ENCODE measurements at places on chromosomes 4 and X.

DNA sequence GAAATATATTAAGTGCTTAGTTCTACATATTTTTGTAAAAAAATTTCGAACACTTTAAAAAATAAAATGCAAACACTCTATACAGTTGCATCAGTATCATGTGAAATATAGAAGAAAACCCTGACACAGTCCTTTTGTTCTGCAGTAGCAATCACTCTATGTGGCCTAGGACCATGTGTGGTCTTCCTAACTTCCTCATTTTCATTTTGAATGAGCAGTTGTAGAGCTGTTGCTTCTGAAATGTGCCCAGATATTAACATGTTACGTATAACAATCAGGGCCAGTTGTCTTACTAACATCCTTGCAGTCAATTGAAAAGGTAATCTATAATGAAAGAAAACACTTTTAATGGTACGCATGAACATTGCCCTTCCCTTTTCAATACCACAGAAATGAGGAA is 107.9 kb downstream of the ZNF827 start:
- no peak for DNase-seq

DNA sequence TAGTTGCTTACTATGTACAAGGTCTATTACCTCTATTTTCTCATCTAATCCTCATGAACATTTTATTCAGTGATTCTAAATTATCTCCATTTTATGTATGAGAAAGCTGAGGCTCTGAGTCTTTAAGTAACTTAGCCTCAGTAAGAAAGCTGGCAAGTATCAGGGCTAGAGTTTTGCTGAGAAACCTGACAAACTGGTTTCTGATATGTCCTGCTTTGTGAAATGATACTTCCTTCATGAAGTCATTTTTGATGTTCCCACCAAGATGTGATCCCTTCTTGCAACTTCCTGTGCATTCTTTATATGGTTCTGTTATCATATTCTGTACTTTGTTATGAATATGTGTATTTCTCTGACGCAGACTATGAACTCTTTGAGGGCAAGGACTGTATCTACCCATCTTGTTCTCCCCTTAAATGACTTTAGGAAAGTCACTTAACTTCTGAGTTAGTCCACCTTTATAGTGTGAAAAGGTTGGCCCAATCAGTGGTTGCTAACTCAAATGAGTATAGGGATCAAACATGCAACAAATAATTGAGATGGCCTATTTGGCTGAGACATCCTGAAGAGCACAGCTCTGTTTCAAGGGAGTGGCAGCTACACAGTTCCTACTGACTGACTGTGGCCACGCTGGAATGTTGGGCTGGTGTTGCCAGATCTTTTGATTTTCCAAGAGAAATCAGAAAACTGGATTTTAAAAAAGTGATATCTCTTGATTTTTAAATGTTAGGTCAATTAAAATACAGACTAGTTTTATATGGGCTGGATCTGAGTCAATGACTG is 127.9 kb upstream of the AMOT start:
- DNase-seq = no peak

- peak; percentile 23 for DNase-seq
Measured at GRCh38 chr4:35364321-35364870, 879.9 kb downstream of the ARAP2 start.

DNA sequence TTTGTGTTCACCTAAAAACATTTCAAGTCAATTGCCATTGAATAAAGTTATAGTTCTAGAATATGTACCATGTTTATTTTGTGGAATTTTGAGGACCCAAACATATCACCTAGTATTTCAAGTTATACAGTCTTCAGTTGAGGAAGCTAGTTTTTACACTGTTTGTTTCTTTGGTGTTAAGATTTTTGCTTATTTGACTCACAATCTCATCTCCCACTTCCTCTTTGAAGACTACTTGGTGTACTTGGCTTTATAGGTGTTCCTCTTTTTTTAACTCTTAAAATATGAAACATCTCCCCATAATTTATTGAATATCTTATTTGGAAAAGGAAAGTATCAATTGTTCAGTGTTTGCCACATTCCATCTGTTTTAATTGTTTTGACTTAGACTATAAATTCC is 675.4 kb downstream of the RAPGEF2 start:
- no peak for DNase-seq

DNA sequence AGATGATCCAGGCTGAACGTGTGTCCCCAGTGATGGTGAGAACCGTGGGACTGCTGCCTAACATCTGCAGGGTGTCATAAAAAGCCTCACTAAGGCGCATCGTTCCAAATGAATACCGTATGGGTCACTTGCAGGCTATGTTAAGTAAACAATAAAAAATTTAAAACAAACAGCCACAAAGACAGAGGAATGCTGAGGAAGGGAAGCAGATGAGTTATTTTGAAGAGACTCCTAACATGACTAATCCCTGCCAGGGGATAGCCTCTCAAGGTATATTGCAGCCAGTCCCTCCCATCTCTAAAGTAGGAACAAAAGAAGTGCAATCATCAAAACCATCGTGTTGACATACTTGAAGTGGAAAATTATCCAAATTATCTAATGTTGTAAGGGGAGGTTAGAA is 83.8 kb downstream of the UNC5C start:
- peak; percentile 63 for DNase-seq

- DNase-seq = peak; percentile 11
Measured at GRCh38 chrX:14927401-14927800, 54.2 kb downstream of the MOSPD2 start.

DNA sequence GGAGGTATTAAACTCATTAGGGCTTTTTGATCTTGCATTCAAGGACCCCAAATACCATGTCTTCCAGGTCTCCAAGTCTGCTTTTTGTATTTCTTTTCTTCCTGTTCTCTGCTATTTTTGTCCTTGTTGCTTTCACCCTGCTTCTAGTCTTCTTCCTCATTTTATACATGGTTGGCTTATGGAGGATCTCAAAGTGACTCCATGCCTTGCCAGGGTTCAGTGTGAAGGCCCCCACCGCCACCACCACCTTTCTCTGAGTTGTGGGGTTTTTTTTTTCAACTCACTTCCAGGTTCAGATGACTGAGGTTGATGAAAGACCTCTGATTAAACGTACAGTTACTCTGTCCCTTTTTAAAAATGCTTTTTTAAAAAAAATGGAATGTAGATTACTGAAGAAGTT is 96.3 kb downstream of the MAML3 start:
- no peak for DNase-seq

GRCh38 chrX:44227991-44228390 is 115.5 kb downstream of the EFHC2 start:
- no peak for DNase-seq

- no peak for DNase-seq
Measured at GRCh38 chrX:2351999-2352995, 148.5 kb downstream of the DHRSX start.

DNA sequence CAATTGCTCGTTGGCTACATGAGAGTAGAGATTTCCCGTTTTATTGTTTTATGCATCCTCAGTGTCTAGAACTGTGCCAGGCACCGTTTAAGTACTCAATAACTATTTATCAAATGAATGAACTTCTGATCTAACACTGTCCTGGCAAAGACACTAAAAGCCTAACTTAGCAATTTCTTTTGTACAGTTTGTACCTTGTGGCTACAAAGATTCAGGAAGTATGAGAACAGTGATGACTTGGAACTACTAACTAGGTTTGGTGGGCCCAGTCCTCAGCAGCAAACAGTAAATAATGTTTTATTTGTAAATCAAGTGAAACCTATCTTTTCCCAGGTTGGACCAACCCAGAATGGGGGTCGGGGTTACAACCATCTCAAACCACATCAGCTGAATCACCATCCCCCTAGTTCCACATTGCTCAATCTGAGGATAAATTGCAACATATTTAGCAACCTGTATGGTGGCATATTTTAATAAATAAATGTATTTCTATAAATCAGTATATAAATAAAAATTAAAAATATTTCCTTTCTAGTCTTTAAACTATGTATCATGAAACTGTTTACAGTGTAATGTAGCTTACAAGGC is 12.3 kb upstream of the SCRG1 start:
- no peak for DNase-seq

DNA sequence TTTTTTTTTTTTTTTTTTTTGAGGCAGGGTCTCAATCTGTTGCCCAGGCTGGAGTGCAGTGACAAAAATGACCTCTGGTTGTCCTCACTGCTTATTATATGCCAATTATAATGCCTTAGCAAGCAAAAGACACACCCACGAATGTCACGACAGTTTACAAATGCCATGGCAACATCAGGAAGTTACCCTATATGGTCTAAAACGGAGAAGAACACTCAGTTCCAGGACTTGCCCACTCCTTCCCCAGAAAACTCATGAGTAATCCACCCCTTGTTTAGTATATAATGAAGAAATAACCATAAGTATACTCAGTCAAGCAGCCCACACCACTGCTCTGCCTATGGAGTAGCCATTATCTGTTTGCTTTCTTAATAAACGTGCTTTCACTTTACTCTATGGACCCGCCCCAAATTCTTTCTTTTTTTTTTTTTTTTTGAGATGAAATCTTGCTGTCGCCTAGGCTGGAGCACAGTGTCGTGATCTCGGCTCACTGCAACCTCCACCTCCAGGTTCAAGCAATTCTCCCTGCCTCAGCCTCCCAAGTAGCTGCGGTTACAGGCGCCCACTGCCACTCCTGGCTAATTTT is 106.2 kb downstream of the SMIM20 start:
- peak; percentile 4 for DNase-seq

- DNase-seq = peak; percentile 24
Measured at GRCh38 chr4:94448815-94449375, 2.8 kb upstream of the PDLIM5 start.

DNA sequence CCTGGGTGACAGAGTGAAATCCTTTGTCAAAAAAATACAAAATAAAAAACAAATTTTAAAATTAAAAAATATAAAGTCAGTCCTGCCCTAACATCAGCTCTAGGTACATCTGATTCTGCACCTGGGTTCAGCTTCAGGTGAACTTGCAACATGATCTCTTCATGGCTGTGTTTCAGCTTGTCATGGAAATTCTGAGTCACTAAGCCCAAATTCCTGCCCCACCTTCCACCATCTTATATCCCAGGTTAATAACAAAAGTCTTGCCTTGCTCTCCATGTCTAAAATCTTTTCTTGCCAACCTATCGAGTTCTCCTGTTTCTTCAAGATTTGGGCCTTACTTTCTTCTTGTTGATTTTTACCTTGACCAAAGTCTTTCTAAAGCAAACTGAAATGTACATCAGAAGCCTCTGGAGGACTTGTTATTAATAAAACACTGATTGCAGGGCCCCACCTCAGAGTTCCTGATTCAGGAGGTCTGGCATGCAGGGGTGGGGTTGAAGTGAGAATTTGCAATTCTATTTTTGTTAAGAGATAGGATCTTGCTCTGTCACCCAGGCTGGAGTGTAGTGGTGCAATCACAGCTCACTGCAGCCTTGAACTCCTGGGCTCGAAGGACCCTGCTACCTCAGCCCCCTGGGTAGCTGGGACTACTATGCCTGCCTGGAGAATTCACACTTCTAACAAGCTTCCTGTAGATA is 125.8 kb upstream of the VCX3A start:
- no peak for DNase-seq

- DNase-seq = no peak
Measured at GRCh38 chr4:183165376-183165775, 66.3 kb downstream of the WWC2 start.

GRCh38 chr4:7083597-7084563 is 16.0 kb upstream of the GRPEL1 start:
- DNase-seq = no peak

DNA sequence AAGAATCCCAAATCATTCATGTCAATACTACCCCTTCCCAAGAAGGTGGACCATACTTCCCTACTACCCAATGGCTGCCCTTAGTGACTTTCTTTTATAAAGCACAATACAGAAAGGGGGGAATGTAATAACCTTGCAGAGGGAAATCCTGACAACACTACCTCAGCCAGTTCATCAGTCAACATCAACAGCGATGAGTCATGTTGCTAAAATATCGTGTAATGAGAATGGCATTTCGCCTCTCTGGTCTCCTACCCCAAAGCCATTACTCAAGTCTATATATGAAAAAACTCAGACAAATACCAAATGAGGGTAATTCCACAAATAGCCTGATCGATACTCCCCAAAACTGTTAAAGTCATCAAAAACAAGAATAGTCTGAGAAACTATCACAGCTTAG is 3.3 kb upstream of the MAGEA8 start:
- no peak for DNase-seq

Data from NCI-H69 (cell line).